ENCODE measurements at places on chromosomes 12 and 14.

DNA sequence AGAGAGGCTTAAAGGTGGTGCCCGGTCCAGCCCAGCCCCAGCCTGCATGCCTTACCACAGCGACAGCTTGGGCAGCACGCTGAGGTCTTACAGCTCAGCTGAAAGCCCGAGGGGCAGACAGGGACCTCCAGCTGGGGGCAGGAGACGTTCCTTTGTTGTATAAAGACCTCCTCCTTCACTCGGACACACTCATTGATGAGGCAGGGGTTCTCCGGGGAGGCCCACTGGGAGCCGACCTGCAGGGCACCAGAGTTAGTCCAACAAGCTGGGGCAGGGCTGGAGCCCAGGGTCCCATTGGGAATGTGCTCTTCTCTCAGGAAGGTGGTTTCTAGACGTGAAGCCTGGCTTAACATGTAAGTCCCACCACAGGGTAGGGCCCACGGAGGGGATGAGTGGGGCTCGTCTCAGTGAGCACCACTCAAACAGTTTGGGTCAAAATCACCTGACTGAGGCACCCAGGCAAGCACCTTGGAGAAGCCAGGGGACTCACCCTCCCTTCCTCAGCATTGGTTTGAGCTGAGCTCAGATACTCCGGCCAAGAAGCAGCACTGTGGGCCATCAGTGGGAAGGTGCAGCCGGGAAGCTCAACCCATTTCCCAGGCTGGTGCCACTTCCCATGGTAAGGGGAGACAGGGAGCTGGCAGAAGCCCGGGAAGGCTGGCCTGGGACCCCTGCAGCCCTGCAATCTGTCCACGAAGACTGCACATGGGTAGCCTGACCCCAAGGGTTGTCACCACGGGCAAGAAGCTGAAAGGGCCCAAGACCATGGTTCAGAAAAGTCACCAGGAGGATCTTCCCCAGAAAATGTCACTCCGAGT is 24.3 kb upstream of the ANO2 start:
- no peak for DNase-seq

DNA sequence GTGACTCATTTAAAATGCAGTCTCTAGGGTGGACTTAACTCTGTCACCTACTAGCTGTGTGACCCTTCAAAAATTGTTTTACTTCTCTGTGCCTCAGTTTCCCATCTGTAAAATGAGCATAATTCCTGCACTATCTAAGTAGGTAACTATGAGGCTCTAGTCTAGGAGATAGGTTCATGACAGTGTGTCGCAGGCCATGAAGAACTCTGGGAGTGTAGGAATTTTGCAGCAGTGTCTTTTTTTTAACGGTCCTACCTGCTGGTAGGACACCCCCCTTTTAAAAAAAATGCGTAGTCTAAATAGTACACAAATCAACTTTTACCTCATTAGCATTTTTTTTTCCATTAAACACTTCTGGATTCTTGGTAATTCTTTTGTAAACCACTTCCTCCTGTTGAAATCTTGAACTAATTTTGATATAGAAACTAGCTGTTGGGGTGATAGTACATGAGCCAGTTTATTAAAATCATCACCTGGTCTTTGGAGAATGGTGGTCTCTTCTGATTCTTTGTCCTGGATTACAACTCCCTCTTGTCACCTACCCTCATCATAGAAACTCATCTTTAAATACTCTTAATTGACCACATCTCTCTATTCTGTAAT is 86.0 kb upstream of the SLC38A2 start:
- DNase-seq, result no peak

DNA sequence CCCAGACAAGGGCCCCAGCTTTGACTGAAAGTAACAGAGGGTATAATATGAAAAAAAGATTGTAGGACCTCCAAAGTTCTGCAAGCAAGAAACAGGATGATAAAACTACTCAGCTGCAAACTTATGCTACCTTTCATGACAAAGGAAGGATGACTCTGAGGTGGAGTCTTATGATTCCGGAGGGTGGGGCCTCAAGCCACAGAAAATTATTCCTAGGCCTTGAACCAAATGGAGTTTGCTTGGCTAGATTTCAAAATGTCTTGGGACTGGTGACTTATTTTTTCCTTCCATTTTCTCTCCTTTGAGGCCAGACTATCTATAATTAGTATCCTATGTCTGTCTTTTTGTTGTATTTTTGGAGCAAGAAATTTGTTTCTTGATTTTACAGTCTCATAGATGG is 336.4 kb downstream of the LRIG3 start:
- no peak for DNase-seq

DNA sequence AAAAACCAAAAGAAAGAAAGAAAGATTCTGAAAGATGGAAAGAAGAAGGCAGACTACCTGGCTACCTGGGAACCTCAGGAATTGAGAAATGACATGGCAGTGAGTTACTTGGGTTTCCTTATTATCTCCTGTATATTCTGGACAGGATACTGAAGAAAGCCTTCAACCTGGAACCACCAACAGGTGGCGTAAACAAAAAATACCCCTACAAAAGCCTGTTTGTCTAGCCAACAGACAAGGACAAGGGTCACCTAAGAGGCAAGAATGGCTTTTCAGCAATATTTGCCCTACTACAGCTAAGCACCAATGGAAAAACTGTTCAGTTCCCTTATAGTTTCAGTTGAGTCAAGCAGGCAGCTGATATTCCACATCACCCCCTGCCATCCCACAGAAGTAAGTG is 274.9 kb downstream of the GPHN start:
- no peak for DNase-seq

DNA sequence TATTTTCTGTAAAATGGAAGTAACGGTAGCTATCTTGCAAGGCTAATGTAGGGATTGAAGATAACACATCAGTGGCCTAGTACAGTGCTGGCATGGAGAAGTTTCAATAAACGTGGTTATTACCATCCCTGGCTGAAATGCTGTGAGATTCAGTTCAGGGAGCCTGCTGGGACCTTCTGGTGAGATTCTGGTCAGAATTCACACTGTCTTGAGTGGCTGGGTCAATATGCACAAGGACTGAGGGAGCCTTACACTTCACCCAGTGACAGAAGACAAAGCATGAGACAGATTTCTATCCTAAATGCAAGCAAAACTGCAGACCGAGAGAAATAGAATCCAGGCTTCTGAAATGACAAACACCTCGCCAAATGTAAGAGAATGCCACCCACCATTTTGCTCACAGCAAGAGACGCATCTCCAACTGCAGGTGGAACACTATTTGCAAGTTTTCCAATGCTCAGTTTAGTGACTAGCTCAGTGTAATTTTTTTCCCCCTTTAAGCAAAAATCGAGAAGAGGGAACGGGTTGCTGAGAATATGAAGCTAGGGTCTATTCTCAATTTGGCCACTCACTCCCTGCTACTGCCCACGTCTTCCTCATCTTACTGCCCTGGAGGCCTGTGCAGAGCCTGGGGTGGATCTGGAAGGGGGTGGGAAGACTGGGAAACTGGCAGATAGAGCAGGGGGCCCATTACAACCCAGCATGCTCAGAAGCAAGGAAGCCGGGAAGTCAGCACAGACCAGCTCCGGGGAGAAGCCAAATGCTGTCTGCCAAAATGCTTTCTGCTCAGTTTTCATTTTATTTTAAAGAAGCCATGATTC is 201.3 kb downstream of the TTC7B start:
- no peak for DNase-seq

Measured in activated T-cell treated with anti-CD3 and anti-CD28 coated beads, Interleukin-2, amount 50 U/mL, for 4 hours (primary cell).